ENCODE measurements at places on chromosomes 2 and 18. TPM values are rescaled to one million over a fixed set of nuclear protein-coding genes. Genes with fewer than 3 reads are reported as not detected.

The WDR12 gene
- 26.8 TPM for polyA plus RNA-seq

The NCOA1 gene
- 21.4 TPM for polyA plus RNA-seq

The FZD7 gene
- polyA plus RNA-seq, result 0.76 TPM

The DLX1 gene
- polyA plus RNA-seq, result 83.1 TPM

The KCNIP3 gene
- not detected for polyA plus RNA-seq

The SLC23A3 gene
- polyA plus RNA-seq, result 0.28 TPM

The VSNL1 gene
- 64.1 TPM for polyA plus RNA-seq

The MROH2A gene
- not detected for polyA plus RNA-seq

The CTAGE1 gene
- not detected for polyA plus RNA-seq

The SERPINB13 gene
- polyA plus RNA-seq, result not detected

The CHRNG gene
- not detected for polyA plus RNA-seq

The FSHR gene
- 0.36 TPM for polyA plus RNA-seq

The ERMN gene
- not detected for polyA plus RNA-seq

The AQP4 gene
- 0.24 TPM for polyA plus RNA-seq

The FAM110C gene
- polyA plus RNA-seq, result 0.10 TPM

The MAP3K19 gene
- polyA plus RNA-seq, result not detected

The ALK gene
- polyA plus RNA-seq, result 10.1 TPM

The AQP12B gene
- not detected for polyA plus RNA-seq

The NAT8 gene
- not detected for polyA plus RNA-seq

The KIAA2012 gene
- polyA plus RNA-seq, result not detected

The RTKN gene
- polyA plus RNA-seq, result 6.1 TPM

The APOB gene
- polyA plus RNA-seq, result not detected

The ARHGEF33 gene
- 2.5 TPM for polyA plus RNA-seq

The C1GALT1C1L gene
- not detected for polyA plus RNA-seq

The XRCC5 gene
- 270 TPM for polyA plus RNA-seq

The ATOH8 gene
- 0.92 TPM for polyA plus RNA-seq

The ZSWIM2 gene
- 0.86 TPM for polyA plus RNA-seq

The MEP1B gene
- not detected for polyA plus RNA-seq

The ALLC gene
- not detected for polyA plus RNA-seq

The FHL2 gene
- 3.5 TPM for polyA plus RNA-seq

The TEKT4 gene
- not detected for polyA plus RNA-seq

The EFHD1 gene
- not detected for polyA plus RNA-seq

The VWA3B gene
- polyA plus RNA-seq, result not detected

The MRPL44 gene
- polyA plus RNA-seq, result 70.6 TPM

The DNAH7 gene
- polyA plus RNA-seq, result 0.67 TPM

The KATNAL2 gene
- 1.4 TPM for polyA plus RNA-seq

The PIKFYVE gene
- polyA plus RNA-seq, result 27.1 TPM

The RNF125 gene
- polyA plus RNA-seq, result 0.04 TPM

The ARHGAP28 gene
- polyA plus RNA-seq, result 9.8 TPM

The TDRD15 gene
- polyA plus RNA-seq, result not detected
